ENCODE measurements at places on chromosomes 13 and 19. TPM values are rescaled to one million over a fixed set of nuclear protein-coding genes. Genes with fewer than 3 reads are reported as not detected.

The ESD gene
- polyA plus RNA-seq = 271 TPM

The CEACAM19 gene
- polyA plus RNA-seq = not detected

The TMEM150B gene
- not detected for polyA plus RNA-seq

The LILRA6 gene
- polyA plus RNA-seq = not detected

The PALM3 gene
- 0.13 TPM for polyA plus RNA-seq

The TRPC4 gene
- 1.4 TPM for polyA plus RNA-seq

The CCDC70 gene
- polyA plus RNA-seq = not detected

The TBC1D4 gene
- polyA plus RNA-seq = 40.2 TPM

The GPC6 gene
- polyA plus RNA-seq = 5.4 TPM

The PCDH17 gene
- polyA plus RNA-seq = 190 TPM

The PPP5C gene
- polyA plus RNA-seq = 13.0 TPM

The KLK5 gene
- not detected for polyA plus RNA-seq

The ANKRD24 gene
- polyA plus RNA-seq = 0.25 TPM

The FARP1 gene
- 19.4 TPM for polyA plus RNA-seq

The ADM5 gene
- polyA plus RNA-seq = 1.7 TPM

The ZNF610 gene
- 11.7 TPM for polyA plus RNA-seq

The PIAS4 gene
- polyA plus RNA-seq = 0.59 TPM

The NFKBIB gene
- polyA plus RNA-seq = 2.4 TPM

The DACT3 gene
- polyA plus RNA-seq = 3.3 TPM

The ZBTB45 gene
- 0.50 TPM for polyA plus RNA-seq

The ZNF534 gene
- polyA plus RNA-seq = 0.85 TPM

The ZNF837 gene
- polyA plus RNA-seq = not detected

The C19orf73 gene
- polyA plus RNA-seq = not detected

The NR1H2 gene
- polyA plus RNA-seq = 2.3 TPM

The ZNF440 gene
- 3.7 TPM for polyA plus RNA-seq

The USHBP1 gene
- not detected for polyA plus RNA-seq

The PABPC3 gene
- polyA plus RNA-seq = 0.21 TPM

The PNMA8B gene
- 6.1 TPM for polyA plus RNA-seq

The FUT6 gene
- polyA plus RNA-seq = not detected

The ZNF285 gene
- 12.3 TPM for polyA plus RNA-seq

The ZNF701 gene
- polyA plus RNA-seq = 6.1 TPM

The CNFN gene
- 10.5 TPM for polyA plus RNA-seq

The PDX1 gene
- polyA plus RNA-seq = not detected

The ZNF578 gene
- polyA plus RNA-seq = 3.5 TPM

The FPR3 gene
- not detected for polyA plus RNA-seq

The KPTN gene
- polyA plus RNA-seq = 3.1 TPM

The CAPNS1 gene
- polyA plus RNA-seq = 360 TPM
